ENCODE measurements at places on chromosomes 6 and 20.

DNA sequence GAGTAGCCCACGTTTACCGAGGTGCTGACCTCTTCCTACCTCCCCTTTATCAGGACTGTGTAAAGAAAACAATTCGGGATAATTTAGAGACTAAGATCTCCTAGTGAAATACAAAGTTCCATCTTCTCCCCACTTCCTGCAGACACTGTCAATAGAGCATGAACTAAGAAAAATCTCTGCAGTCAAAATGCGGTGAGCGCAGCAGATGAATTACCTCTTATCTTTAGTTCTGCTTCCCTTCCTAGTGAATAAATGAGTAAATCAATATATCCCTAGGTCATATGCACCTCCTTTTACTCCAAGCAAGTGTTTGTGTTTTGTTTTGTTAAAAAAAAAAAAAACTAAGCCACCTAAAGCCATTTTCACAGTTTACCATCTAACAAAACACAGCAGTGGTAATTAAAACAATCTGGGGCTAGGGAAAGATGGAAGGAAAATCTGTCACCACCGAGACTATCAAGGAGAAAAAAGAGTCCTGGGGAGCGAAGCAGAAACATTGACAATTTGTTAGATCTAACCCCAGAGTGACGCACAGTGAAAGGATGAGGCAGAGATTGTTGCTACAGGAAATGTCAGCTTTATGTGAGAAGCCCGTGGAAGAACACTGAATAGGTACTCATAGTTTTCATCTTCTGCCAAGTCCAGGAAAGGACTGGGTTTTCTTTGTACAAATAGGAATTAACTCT is 159.4 kb upstream of the SPTLC3 start:
- DNase-seq: no peak

- DNase-seq: no peak
These were observed 4.3 kb downstream of the CCDC167 start for GRCh38 chr6:37495244-37495934.

GRCh38 chr20:50551288-50551687 is 41.1 kb downstream of the PTPN1 start:
- DNase-seq: no peak

DNA sequence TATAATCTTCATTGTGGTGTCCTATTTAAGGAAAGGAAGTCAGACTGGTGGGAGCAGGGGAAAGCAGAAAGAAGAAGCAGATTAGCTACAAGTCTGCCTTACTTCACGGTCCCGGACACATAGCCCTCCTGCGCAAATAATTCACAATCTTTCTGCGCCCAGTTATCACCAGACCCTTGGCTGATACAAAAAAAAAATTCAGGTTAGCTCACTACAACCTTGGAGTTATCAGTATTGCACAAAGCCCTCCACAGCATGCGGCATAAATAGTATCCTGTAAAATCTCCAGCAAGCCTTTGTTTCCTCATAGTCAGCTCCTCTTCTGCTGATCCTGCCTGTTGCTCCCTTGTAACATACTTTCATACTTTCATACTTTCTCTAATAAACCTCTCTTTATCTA is 148.6 kb upstream of the FUT9 start:
- no peak for DNase-seq

DNA sequence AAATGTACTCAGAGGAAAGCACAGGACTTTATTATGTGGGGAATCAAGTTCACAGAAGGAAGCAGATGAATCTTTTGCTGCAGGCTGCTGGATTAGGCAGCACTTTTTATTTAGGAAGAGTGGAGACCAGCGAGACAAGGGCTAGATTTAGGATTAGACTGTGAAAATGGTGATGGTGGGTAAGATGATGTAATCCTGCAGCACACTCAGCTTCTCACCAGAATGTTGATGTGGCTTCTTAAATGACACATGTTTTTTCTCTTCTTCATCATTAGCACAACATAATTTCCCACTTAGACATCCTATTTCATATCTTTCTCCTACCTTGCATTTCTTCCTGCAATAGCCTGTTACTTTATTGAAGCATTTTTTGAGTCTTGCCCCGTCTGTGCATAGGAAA is 1.8 kb downstream of the DEFB128 start:
- no peak for DNase-seq

DNA sequence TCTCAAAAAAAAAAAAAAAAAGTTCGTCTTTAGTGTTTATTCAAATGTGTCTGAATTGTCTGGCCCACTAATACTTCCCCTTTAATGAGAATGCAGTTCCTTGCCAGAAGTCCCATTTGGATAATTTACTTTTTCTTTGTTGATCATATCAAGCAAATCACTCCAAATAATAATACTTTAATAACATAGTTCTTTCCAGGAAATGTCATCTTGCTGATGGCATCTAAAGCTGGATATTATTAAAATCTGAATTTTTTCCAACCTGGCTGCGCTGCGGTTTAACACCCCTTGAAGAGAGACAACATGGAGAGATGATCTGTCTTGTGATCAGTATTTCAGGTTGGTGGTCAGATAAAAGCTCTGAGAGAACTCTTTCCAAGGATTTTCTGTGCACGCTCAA is 111.2 kb upstream of the CNKSR3 start:
- DNase-seq: no peak

DNA sequence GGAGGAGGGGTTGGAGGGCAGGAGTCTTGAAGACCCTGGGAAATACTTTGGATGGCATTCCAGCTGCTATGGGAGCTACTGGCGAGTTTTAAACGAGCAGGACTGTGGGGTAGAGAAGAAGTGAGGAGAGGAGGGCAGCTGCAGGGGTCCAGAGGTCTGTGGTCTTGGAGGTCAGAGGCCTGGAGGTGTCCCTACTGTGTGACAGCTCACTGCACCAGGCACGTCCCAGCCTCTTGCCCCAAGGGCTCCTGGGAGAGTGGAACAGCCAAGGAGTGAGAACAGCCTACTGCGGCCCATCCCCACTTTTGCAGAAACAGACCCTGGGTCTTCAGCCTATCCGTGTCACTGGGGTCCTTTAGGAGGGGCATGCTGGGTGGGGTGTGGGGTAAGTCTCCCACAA is 2.9 kb upstream of the NOL4L start:
- no peak for DNase-seq

DNA sequence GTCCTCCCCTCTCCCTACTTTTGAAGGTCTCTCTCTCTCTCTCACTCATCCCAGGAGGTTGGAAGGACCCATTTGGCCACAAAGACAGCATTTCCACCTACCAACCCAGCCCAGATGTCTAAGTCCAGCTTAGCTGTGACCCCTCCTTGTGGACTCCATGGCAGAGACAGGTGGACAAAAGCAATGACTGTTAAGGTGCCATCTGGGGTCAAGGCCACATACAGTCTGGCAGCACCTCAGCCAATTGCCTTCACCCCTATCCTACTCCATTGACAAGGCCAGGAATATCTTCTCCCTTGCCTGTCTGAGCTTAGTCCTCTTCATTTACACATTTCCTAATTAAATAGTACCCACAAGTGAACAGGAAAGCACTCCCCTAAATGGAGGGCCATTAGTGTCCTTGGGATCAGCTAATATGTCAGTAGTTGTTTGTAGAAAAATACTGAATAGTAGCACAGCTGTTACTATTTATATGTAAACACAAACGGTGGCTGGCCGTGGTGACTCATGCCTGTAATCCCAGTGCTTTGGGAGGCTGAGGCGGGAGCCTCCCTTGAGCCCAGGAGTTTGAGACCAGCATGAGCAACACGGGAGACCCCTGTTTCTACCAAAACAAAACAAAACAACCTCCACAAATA is 28.8 kb downstream of the GCM1 start:
- DNase-seq: no peak

DNA sequence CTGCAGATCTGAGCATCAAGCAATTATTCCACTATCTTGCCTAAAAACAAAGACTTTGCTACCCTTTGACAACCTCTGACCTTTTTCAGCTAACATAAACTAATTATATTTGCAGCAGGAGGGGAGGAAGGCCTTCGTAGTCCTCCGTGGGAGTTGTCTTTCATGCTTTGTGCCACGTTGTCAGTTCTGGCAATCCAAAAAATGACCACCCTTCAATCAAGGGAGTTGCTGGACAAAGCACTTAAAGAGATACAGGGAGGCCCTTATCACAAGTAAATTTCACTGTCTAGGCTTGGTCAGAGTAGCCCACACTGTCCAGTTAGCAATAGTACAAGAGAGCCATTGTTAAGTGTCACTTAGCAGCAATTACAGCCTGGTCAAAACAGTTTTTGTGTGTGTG is 578.9 kb downstream of the HAO1 start:
- no peak for DNase-seq

GRCh38 chr6:12990162-12990561 is 273.6 kb downstream of the PHACTR1 start:
- no peak for DNase-seq

DNA sequence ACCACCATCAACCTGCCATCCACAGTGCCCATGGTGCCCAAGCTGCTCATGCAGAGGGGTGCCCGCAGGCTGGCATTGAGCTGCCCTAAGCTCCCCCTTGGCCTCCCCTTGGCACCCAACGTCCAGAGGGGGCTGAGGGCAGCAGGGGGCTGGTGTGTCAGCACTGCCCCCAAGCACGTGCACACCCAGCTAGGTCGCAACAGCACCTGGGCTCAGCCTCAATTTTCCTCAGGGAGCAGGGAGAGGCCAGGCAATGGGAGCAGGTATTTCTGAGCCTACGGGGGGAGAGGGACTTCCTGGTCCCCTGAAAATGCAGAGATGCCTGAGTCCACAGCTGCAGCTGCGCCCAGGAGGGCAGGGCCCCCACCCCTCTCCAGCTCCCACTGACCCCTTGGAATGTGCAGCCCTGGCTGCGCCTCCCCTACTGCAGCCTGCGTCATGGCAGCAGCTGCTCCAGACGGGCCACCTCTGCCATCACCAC is 204.2 kb downstream of the ANKRD60 start:
- no peak for DNase-seq

- peak; percentile 59 for DNase-seq
These were observed 844 bp downstream of the WFDC2 start for GRCh38 chr20:45470262-45470931.

GRCh38 chr20:1462001-1462400 is 4.6 kb downstream of the NSFL1C start:
- no peak for DNase-seq

DNA sequence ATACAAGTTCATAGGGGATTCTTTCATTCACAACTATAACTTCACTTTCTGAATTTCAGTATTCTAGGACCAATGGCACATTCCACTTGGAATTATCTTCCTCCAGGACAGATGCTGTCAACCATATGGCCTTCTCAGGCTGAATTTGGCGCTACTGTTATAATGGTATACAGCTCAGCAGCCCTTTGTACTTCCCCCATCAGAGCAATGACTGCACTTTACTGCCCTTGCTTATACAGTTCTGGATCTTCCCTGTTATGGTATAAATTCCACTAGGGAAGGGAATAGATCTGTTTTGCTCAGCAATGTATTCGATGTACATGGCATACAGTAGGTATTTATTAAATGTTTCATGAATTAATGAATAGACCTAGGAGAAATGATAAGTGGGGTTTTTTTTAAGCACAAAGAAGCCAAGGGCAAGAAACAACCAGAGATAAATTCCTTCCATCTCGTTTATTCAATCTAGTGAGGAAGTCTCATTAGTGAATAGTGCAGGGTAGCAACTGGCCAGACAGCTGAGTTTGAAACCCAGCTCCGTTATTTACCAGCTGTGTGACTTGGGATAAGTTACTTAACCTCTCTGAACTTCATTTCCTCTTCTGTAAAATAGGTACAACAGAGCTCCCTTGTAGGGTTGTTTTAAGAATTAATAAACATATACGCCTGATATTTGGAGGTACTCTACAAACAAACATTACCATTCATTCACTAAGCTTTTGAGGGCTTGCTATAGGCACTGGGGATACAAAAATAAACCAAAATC is 97.1 kb upstream of the PRDM1 start:
- DNase-seq: no peak

DNA sequence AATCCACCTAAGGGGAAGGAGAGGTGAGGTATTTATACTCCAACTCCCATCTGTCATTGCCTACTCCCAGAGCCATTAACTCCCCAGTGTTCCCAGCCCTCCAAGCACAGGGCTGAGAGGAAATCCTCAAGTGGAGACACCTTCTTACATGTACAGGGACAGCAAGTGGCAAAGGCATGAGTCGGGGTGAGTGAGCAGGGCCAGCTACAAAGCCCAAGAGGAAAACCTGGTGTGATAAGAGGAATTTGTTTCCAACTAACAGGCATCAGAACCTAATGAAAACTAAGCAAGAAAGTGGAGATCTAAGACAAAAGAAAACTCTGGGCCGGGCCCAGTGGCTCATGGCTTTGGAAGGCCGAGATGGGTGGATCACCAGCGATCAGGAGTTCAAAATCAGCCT is 70.0 kb upstream of the SRSF6 start:
- DNase-seq: no peak

GRCh38 chr20:45347936-45348778 is at the start of gene SDC4:
SDC4 (minus strand) TSS chr20:45348424; CDS start chr20:45348384, 40 bp downstream.
- peak; percentile 79 for DNase-seq

DNA sequence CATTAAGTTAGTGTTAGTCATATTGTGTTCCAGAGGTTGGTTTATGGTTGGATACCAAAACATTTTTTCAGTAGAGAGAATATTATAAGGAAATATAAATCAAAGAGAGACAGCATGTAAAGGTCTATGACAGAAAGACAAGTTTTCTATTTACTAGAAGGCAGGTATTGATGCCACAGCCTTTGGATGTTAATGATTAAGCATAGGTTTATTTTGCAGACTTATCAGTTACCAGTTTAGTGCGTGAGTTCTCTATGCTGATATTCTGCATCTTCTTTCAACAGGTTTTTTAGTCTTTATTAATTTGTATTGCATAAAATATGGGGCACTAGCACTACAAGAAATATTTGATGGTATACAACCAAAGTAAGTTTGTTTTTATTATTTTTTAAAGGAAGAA is 45.6 kb downstream of the CSE1L start:
- no peak for DNase-seq

GRCh38 chr6:107419733-107420132 is 39.6 kb downstream of the PDSS2 start:
- no peak for DNase-seq
